Kidney (tissue), 22 donors: ENCODE measurements at places on chromosomes 12 and 14. TPM values are rescaled to one million over a fixed set of nuclear protein-coding genes. Genes with fewer than 3 reads are reported as not detected.

The GRIP1 gene
- polyA plus RNA-seq, result 3.9 TPM

- no peak for DNase-seq
Observed at GRCh38 chr14:64081174-64081746, 212.9 kb downstream of the ESR2 start.

The VSX2 gene
- polyA plus RNA-seq, result not detected

DNA sequence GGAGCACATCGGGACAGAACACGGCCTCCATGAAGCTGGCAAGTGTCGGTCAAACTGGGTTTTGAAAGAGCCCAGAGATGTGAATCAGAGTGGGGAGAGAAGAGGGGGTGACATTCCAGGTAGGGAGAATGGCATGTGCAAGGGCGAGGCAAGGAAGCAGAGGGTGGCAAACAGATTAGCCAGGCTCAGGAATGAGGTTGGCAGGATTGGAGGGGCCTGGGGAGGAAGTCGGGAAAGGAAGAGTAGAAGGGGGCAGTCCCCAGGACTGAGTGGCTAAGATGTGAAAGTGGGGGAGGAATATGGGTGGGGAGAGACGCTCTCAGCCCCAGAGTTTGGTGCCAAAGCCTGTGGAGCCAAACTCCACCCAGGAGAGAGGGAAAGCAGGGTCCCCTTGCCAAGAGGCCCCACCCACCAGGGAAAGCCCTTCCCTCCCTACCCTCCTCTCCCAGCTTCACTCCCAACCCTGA lies 5.5 kb upstream of the HDAC7 start:
- no peak for DNase-seq

DNA sequence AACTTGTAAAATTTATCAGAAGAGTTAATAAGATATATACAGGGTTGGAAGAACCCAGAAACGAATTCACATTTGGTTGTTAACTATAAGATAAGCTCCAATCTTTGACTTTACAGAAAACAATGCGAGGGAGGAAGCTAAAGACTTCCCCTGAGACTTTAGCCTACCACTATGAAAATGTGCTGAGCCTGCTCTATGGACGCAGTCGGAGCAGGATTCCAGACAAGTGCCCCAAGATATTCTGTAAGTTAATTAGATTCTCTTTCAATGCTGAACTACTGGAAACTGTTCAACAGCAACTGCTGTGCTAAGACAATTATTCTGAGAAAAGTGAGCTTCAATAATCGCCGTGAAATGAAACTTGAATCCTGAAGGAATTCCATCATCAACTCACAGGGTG lies 8.3 kb upstream of the LRRC10 start:
- peak; percentile 7 for DNase-seq

DNA sequence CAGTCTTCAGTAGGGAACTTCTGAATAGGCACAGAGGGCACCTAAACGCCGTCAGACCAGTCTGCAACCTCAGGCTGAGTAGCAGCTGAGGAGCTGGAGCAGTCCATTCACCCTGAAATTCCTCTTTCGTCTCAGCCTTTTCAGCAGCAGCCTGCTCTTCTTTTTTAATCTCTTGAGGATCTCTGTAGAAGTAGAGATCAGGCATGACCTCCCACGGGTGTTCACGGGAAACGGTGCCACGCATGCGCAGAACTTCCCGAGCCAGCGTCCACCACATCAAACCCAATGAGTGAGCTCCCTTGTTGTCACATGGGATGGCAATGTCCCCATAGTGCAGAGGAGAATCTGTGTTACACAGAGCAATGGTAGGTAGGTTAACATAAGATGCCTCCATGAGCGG lies 11.1 kb upstream of the MARK3 start:
- no peak for DNase-seq

The KRT79 gene
- polyA plus RNA-seq, result not detected

The ANKRD52 gene
- 8.6 TPM for polyA plus RNA-seq

DNA sequence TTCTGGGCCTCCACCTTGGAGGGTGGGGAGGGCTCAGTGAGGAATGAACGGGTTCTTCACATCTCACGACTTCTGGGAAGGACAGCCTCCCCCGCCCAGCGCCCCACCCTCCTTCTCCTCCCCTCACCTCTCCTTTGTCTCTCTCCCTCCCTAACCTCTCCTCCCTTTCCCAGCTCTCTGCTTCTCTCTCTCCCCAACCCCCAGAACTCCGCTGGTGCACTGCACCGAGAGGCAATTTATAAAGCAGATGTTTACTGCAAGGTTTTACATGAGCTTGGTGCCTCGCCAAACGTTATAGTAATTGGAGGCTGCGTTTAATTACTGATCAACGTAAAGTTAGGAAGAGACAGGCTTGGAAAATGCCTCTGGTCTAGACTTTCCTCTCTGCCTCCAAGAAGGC lies 42.9 kb upstream of the FAM222A start:
- no peak for DNase-seq

The FOXA1 gene
- polyA plus RNA-seq, result not detected

- peak; percentile 69 for DNase-seq
Observed at GRCh38 chr14:101708853-101709532, 52.5 kb upstream of the PPP2R5C start.

DNA sequence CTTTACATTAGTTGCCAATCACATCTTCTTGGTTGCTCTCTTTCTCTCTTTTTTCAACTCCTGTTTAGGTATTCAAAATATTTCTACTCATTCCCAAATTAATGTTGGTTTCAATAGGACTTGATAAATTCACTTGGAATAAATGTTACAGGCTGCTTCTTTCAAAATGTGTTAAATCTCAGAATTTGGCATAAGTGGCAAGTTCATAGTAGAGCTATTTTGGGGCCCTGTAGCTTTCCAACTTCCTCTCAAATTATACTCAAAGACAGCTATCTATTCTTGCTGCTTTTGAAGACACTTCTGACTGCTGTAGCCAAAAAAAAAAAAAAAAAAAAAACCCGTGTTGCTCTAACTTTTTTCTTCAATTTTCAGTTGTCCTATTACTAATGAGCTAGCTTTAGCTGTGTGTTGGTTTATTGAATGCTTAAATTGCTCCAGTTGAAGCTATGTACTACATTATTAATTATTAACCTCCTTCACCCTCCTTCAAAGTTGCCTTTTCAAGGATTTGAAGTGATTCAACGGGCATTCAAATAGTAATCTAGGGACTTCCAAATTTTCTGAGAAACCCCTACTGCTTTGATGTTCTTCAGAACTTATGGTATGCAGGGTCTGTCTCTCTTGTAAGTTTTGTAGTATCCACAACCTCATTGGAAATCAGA lies 554.6 kb upstream of the FLRT2 start:
- DNase-seq, result no peak

DNA sequence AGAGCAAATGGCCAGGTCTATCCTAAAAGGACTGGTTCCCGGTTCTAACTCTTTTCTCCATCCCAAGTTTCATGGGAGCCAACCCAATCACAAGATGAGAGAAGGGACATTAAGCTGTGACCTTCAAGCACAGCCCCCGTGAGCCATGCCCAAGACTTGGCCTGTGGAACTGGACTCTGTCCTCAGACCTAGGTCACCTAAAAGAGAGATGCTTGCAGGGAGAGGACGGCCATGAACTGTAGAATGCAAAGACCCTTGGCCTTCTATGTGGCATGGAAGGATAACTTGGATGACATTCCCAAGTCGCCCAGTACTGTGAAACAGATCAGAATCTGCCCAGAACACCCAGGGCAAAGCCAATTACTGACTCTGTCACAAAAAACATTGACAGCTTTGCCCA lies 263.5 kb downstream of the DPF3 start:
- no peak for DNase-seq

- DNase-seq, result no peak
Observed at GRCh38 chr14:69360438-69361108, 37.5 kb downstream of the ERH start.

- no peak for DNase-seq
Observed at GRCh38 chr12:29234965-29235626, 86.0 kb downstream of the FAR2 start.

- DNase-seq, result peak; percentile 61
Observed at GRCh38 chr12:6452245-6452943, 552 bp downstream of the TAPBPL start.

- no peak for DNase-seq
Observed at GRCh38 chr12:26690601-26691000, 142.4 kb downstream of the ITPR2 start.

The OR6C4 gene
- not detected for polyA plus RNA-seq

DNA sequence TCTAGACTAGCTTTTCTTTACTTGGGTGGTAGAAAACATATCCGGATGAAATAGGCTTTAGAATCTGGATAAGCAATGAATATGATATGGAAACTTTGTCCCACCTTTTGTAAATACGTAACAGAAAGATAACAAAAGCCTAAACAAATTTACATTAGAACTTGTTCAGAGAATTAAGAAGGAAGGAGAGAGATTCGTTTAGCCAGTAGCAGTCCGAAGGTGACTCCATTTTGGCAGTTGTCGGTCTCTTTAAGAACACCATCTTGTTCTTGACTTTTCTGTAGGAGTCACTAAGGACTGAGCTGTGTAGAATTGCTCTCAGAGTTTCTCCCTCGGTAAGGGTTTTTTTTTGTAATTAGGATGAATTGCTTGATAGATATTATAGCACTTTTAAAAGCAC lies 475.1 kb downstream of the PCNX1 start:
- DNase-seq, result no peak

The GARIN6 gene
- not detected for polyA plus RNA-seq

- DNase-seq, result no peak
Observed at GRCh38 chr12:24054416-24054815, 104.9 kb upstream of the SOX5 start.

- DNase-seq, result no peak
Observed at GRCh38 chr14:104216457-104216856, 78.1 kb downstream of the KIF26A start.

DNA sequence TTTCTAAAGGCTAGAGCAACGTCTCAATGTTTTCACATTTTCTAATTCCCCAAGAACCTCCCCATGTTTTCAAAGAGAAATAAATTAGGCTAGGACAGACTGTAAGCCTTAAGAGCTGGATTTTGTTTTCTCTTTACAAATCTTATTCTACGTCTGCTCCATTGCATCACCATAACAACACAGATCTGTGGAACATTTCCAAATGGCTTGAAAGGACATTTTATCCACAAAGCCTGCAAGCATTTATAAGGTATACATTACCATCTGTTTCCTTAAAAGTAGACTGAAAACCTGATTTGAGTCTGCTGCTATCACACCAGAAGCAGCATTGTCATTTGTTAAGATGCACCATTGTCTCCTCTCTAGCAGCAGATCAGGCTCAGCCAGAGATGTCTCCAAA lies 115.3 kb upstream of the PLEKHA5 start:
- peak; percentile 69 for DNase-seq

- DNase-seq, result no peak
Observed at GRCh38 chr12:16421806-16422205, 74.4 kb downstream of the MGST1 start.

DNA sequence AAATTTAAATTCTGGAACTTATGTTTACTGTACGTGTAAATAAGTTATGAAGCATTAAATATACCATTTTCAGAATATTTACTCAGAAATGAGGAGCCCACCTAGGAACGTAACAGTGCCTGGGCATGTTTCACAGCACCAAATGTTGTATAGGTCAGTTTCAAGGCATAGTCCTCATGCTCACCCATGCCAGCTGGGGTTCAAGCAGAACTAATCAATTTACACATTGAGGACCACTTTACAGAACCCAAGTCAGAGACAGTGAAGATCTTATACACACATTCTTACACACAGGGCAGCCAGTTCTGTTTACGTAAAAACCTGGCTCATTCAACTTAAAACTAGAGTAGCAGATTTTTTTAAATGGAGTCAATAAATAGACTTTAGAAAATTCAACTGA lies 2.0 kb downstream of the KICS2 start:
- no peak for DNase-seq

The RGS6 gene
- 1.4 TPM for polyA plus RNA-seq

GRCh38 chr12:93829016-93829415 lies 151.8 kb downstream of the CRADD start:
- no peak for DNase-seq

GRCh38 chr12:118033902-118034301 lies 17.4 kb downstream of the RFC5 start:
- DNase-seq, result no peak

- DNase-seq, result no peak
Observed at GRCh38 chr14:71395151-71395604, 487.9 kb downstream of the PCNX1 start.

The CLEC1B gene
- not detected for polyA plus RNA-seq

DNA sequence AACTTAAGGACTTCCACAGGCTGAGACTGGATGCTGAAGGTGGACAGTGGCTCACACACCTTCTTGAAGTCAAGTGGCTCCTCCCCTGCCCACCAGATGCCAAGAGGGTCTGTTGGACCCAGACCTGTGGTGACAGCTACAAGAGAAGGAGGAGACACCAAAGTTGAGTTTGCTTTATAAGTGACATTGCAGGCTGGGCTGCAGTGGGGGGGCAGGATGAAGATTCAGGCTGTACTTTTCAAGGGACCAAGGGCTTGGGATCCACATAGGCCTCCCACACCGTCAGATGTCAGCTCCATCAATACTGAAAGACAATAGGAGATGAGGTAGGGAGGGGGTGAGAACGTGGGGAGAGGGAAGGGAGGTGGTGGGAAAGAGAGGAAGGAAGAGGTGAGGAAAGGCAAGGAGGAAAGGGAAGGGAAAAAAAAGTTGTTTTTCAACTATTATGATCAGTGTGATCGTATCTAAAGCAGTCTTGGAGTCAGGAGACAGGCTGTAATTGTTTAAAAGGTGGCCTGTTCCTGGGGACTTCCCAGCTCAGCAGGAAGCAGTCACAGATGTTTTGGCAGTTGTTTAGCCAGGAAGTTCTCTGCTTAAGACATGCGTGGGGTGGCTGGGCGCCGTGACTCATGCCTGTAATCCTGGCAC lies 84.1 kb upstream of the RESF1 start:
- DNase-seq, result peak; percentile 63

The ITGA5 gene
- polyA plus RNA-seq, result 11.4 TPM

The CFAP54 gene
- 0.13 TPM for polyA plus RNA-seq

The TEX52 gene
- polyA plus RNA-seq, result not detected

GRCh38 chr12:91380631-91381030 lies 198.0 kb upstream of the DCN start:
- peak; percentile 58 for DNase-seq

DNA sequence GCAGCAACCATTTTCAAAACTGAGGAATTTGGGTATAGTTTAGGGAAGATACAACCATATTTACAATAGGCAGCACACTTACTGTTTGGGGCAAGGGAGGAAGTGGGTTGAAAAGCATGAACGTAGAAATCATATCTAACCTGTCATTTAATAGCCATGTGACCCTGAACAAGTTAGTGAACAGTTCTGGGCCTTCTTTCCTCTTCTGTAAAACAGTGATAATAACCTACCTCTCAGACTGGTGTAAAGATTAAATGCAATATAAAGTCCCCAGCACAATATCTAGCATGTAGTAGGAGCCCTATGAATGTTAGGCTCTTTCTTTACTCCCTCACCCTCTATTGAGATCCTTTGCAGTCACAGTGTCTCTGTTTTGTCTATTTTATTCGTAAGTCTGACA lies 33.5 kb downstream of the A2ML1 start:
- no peak for DNase-seq

The SERPINA12 gene
- polyA plus RNA-seq, result not detected

GRCh38 chr12:88958946-88959345 lies 378.7 kb upstream of the KITLG start:
- no peak for DNase-seq

The CLEC4D gene
- polyA plus RNA-seq, result not detected

The IL26 gene
- not detected for polyA plus RNA-seq

- DNase-seq, result no peak
Observed at GRCh38 chr12:5864301-5864700, 80.8 kb downstream of the ANO2 start.

GRCh38 chr14:43778570-43778936 lies 728.5 kb downstream of the FSCB start:
- no peak for DNase-seq

The ALDH1L2 gene
- polyA plus RNA-seq, result 0.28 TPM

The BBOF1 gene
- polyA plus RNA-seq, result 7.6 TPM
